ENCODE measurements at places on chromosomes 5 and 9.

- no peak for DNase-seq
Observed at GRCh38 chr9:110109333-110110092, 98.4 kb downstream of the C9orf152 start.

GRCh38 chr5:85472749-85473148 is 1088.1 kb upstream of the EDIL3 start:
- no peak for DNase-seq

- DNase-seq: no peak
Observed at GRCh38 chr9:125953314-125954019, 206.3 kb downstream of the PBX3 start.

DNA sequence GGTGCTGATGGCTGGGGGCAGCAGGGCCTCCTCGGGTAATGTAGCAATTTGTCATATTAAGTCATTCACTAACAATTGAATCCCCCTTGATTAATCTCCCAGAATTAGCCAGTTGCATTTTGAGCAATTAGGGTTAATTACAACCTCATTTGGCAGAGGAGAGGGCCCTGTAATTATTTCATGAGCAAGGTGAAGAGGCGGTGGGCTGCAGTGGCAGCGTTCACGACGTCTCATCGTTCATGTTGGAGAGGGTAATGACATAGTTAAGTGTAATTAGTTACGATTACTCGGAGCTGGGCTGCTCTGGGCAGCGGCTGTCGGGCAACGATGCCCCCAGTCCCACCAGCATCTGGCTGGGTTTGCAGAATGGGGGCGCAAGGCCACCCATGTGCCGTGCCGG is 46.0 kb downstream of the NEK6 start:
- DNase-seq: no peak

- DNase-seq: no peak
Observed at GRCh38 chr9:89430995-89431394, 66.9 kb downstream of the SEMA4D start.

DNA sequence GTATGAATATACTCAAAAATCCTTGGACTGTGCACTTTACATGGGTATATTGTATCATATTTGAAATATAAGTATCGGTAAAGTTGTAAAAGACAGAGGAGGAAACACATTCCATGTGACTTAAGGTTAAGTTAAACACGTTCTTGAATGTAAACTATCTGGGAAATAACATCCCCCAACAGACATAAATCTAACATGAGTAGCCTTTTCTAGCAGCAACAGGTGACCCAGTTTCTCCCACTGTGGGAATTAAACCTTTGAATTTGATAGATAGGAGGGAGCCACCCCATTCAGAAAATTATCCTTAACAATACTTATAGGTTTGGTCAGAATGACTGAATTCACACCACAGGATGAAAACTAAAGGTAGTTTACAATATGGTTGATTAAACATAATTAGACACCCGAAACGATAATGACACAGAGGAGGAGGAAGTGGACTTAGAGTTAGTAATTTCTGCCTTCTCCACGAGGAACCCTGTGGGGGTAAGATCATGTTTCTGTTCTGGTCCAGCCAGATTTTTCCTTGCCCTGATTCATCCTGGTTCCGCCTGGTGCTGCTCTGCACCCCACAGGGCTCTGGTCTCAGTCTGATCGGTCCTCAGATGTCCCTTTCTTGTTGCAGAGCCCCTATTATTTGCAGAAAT is 84.6 kb upstream of the DNAH5 start:
- DNase-seq: no peak

DNA sequence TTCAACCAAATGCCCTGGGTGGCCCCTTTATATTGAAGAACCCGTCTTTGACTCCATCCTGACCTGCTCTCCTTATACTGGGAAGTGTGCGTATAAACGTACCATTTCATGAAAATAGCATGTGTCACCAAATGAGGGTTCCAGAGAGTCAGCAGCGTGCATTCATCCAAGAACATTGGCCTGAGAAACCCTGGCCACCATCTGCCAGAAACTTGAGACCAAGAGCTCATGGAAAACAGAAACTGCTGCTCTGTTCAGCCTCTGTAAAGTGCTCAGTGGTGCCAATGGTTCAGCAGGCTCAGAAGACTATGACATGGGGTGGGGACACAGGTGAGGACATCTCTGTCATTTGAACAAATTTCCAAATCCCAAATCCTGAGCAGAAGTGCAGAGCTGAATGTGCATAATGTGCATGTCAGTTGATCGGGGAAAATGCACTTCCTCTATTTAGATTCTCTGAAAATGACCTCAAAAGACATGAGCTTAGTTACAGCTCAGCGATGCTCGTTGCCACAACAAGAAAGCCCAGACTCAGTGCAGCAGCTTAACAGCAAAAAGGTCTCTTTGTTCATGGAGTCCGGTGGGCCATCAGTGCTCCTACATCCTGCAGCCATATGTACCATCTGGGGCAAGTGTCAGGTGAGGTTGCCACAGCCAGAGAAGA is 176.1 kb downstream of the ATPSCKMT start:
- no peak for DNase-seq

DNA sequence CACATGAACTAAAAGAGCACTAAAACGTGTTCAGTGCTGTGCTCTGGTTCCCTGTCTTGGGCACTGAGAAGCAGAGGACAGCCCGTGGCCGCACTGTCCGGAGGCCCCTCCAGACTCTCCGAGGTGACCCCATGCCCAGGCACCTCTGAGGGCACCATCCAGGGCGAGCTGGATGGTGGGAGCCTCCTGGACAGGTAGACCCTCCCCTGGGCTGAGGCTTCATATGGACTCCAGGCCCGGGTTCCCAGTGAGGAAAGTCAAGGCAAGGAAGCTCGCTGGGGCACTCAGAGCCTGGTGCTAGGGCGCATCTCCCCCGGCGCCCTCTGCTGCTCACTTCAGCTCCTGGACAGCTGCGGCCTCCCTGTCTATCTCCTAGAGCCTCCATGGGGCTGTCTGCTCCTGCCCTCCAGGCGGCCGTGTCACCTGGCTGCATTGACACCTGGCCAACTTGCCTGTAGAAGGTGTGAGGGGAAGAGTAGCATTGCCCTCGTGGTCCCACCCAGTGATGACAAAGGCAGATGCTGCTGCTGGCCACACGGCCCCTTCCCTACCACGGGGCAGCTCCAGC is 178.2 kb upstream of the IRX1 start:
- no peak for DNase-seq

- no peak for DNase-seq
Observed at GRCh38 chr9:21415493-21416267, 6.8 kb downstream of the IFNA8 start.

DNA sequence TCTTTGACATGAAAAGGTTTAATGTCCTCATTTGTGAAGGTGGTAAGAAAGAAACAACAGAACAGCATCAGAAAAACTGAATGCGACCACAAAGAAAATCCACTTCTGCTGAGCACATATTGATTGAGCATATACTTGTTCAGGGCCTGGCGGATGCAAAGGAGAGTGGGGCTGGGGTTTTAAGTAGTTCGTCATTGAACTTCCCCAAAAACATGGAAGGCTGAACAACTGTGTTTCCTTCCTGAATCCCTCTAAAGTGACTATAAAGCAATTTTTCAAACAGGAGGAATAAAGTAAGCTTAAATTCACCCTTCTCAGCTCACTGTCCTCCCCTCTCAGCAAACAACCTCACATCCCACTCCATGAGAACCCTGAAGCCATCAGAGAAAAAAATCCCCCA is 262.9 kb downstream of the AGTPBP1 start:
- no peak for DNase-seq

Measured in stimulated activated CD4-positive, alpha-beta T cell treated with anti-CD3 and anti-CD28 coated beads, Interleukin-4, amount 100 ng/mL, for 1 hour (primary cell).